Stimulated activated CD4-positive, alpha-beta T cell treated with anti-CD3 and anti-CD28 coated beads, Interleukin-4, amount 100 ng/mL, for 48 hours (primary cell): ENCODE measurements at places on chromosomes 2 and 18.

- DNase-seq, result no peak
These were observed 90.6 kb downstream of the USP34 start for GRCh38 chr2:61380056-61380881.

- no peak for DNase-seq
These were observed 462.2 kb downstream of the BCL11A start for GRCh38 chr2:60091266-60091665.

- DNase-seq, result no peak
These were observed 66.3 kb upstream of the SCG2 start for GRCh38 chr2:223668302-223668998.

DNA sequence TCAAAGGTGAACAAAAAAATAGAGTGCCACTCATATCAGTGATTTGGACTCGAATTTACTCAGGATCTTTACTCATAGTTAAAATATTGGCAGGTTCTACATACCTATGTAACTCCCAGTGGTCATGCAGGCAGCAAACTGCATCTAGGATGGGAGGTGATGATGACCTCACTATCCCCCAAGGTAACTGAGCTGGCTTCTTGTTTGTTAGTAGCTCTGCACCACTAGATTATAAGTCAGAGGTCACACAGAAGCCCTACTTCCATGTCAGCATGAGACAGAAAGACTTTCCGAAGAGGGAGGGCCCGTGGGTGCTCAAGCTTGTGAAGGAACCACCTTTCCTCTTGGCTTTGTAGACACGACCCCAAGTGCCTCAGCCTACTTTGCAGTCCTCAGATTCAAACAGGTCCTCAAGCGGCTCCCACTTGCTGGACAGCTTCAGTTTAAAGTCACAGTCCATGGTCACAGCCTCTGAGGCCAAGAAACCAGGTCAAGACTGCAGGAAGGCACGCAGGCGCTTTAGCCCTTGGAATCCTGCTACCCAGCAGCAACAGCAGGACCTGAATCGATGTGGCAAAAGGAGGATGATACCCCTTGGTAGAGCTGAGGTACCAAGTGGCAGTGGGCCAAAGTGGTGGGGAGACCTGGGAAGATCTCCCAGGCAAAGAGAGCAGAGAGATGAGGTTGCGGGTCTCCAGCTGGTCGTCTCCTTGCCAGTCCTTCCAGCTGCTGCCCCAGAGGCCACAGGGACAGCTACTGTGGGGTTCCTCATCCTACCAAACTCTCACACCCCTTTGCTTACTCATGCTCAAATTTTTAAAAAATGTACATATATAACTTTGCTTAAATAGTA, 4.3 kb downstream of the NTSR2 start:
- no peak for DNase-seq

DNA sequence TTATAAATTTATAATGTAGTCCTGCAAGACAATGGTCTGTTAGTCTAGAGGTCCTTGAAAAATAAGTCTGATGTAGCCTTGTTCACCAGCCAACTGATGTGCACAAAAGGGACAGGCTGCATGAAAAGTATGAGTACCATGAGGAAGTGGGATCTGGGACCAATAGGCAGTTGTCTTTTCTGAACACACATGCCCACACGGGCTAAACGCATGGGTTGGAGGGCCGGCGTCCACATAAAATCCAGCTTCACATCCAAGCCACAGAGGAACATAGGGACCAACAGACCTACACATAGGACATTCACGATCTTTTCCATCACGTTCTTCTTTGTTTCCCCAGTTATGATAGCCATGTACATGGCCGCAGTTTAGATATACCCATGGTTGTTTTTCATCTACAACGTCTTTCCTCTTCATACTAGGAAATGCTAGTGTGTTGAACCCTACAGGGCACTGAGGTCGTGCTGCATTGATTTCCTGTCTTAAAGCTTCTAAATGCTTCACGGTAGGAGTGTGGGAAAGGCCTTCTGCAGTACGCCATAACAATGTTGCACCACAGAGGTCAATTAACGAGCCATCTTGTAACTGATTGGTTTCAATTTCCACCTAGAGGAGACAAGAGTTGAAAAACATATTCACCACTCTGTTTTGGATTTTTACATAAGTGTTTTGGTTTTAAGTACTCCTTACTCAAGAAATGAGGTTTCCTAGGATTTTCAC, 49.4 kb downstream of the PELI1 start:
- no peak for DNase-seq

DNA sequence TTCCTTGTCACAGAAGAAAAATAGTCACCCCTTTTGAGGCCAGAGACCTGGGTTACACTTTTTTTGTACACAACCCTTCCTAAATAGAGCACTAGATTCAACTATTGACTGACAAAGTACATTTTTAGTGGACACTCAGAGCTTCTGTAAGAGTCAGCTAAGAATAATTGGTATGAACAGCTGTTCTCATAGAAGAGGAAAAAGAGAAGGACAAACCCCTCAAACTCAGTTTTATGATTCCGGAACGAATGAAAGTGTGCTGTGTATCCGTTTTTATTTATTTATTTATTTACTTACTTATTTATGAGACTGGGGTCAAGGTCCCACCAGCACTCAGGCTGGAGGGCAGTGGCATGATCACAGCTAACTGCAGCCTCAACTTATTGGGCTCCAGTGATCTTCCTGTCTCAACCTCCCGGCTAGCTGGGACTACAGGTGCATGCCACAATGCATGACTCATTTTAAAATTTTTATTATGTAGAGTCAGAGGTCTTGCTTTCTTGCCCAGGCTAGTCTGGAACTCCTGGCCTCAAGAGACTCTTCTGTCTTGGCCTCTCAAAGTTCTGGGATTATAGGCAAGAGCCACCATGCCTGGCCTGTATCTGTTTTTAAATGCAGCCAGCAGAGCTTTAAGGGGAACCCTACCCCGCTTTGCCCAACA, 36.0 kb upstream of the FZD5 start:
- DNase-seq, result no peak

DNA sequence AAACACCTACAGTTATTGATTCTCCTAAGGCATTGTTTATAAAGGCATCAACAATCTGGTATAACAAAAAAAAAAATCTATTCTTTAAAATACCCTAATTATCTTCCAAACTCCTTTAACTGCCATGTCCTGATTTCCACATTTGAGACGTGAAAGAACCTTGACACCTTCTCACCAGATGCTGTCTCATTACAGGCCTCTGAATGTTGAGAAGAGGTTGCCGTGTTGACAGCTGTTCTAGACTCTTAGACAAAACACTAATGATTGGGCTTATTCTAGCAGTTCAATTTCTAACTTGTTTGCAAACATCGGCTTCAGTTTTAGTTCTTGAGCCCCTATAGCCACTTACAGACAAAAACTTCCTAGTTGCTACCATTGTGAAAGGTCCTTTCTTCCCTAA, 988.8 kb downstream of the LRP1B start:
- no peak for DNase-seq

DNA sequence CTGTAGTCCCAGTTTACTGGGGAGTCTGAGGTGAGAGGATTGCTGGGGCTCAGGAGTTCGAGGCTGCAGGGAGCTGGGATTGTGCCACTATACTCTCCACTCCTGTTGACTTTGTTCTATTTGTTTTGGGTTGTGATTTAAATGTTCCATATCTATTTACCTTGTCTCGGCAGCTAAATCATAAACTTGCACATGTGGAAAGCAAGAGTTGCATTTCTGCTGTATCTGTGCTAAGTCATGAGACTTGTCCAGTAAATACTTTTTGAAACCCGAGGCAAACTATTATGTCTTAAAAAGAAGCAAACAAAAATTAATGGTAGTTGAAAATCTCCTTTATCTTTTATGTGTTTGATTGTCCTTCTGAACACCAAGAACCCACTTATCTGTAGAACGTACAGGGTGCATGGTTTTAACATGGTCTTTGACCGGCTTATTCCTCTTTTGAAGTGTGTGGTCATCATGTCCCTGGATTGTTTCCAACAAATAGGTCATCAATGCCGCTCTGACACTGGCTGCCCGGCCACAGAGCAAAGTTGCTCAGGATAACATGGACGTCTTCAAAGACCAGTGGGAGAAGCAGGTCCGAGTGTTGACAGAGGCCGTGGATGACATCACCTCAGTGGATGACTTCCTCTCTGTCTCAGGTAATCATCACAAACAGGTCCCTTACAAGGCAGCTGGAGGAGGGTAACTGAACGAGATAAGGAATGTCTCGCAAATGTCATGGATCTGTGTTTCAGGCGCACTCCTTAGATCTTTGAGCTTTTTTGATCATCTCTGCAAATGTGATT, 241.1 kb upstream of the LRRTM1 start:
- no peak for DNase-seq
